Stimulated activated CD8-positive, alpha-beta memory T cell treated with anti-CD3 and anti-CD28 coated beads, Interleukin-15, amount 100 ng/mL, for 4 hours (primary cell): ENCODE measurements at places on chromosomes 5 and 9.

- no peak for DNase-seq
Measured at GRCh38 chr5:74120585-74120984, 494.6 kb downstream of the ARHGEF28 start.

GRCh38 chr5:177435847-177436536 lies 9.5 kb downstream of the GRK6 start:
- no peak for DNase-seq

- DNase-seq: no peak
Measured at GRCh38 chr9:2798423-2798822, 45.5 kb downstream of the PUM3 start.

DNA sequence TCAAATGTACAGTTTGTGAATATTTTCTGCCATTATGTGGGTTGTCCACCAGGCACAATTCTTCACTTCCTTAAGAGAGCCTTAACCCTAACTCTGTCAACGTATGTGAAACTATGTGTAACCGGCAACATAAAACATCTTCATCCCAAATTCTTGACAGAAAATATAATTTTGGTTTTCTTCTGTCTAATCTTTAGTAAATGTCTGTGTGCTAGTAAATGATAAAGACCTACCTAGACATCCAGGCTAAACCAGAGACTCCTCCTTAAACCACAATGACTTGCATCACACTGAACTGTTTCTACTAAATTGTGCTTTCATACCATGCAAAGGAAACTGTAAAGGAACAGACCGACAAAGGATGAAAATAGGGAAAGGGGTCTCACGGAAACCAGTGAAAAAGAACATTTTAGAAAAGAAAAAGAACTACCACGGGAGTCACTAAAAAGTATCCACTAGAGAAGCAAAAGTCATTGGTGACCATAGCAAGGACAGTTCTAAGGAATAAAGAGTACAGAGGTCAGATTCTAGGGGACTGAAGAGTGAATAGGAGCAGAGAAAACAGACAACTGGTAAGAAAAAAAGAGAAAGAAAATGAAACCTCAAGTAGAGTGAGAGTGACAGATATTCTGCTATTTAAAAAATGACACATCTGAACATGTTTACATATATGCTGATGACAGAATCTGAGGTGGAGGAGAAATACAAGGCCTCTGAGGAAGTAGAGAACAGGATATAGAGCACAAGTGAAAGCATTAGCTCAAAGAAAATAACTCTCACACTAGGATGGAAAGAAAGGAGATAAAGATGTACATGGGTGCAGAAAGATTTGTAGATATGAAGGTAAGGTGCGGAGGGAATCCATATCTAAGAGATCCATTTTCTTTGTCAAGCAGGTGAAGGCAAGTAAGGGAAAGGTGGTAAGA lies 49.4 kb downstream of the FNIP1 start:
- DNase-seq: no peak

- DNase-seq: no peak
Measured at GRCh38 chr5:58244819-58245475, 214.9 kb downstream of the PLK2 start.

- DNase-seq: no peak
Measured at GRCh38 chr9:88197781-88198340, 59.6 kb upstream of the SPATA31C2 start.

DNA sequence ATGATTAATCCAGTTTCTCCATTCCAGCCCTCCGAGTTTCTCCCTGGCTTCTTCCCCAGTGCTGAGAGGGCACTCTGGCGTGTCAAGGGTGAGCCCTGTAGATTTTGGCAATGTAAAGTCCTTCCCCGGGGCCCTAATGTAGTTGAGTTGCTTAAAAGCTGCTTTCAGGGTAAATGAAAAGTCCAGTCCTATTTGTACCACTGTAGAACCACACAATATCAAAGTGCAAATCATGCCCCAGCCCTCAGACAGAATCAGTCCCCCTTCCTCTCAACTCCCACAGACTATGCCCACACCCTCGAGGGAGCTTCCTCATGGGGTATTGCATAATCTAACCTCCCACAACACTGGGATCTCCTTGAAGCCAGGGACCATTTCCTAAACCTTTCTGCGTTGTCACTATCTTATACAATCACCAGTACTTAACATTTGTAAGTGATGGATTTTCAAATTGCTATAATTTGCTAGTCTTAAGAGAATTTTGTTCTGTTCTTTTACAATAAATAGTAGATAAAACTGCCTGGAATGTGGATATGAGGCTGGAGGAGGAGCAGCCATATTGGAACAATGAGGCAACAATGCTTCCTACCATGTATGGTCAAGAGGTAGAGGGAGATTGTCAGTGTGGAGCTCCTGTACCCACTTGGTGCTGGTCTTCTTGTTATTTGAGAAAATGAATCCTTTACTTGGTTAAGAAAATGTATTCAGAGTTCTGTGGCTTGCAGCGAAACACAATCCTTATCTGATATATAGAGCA lies 34.4 kb downstream of the ZNF366 start:
- DNase-seq: no peak

GRCh38 chr5:18544421-18544820 lies 910.2 kb downstream of the TAF11L14 start:
- no peak for DNase-seq

DNA sequence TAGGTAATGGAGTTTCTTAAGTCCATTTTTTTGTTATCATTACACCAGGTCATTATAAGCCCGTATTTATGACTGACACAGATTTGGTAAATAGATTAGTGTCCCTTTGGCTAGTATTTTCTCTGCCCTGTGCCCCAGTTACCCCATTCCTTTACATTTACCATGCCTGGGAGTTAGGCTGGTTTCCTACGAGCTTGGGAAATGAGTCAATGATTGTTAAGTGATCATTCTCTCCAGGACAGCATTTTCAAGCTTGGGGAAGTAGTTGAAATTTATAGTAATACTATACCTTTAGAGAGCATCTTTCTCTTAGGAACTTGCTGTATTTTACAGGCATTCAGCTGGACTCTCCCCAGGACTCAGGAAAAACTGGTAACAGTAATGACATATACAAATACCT lies 573.1 kb downstream of the TLE4 start:
- no peak for DNase-seq

- DNase-seq: no peak
Measured at GRCh38 chr5:95283022-95283615, 1.8 kb downstream of the MCTP1 start.

- no peak for DNase-seq
Measured at GRCh38 chr5:150468206-150468605, 18.7 kb upstream of the RPS14 start.

- no peak for DNase-seq
Measured at GRCh38 chr5:155746367-155747038, 580.5 kb upstream of the SGCD start.

GRCh38 chr9:116209414-116210116 lies 56.0 kb downstream of the PAPPA start:
- DNase-seq: no peak

GRCh38 chr5:111374380-111374779 lies 138.0 kb downstream of the STARD4 start:
- DNase-seq: no peak

- DNase-seq: no peak
Measured at GRCh38 chr5:73748510-73749400, 122.8 kb downstream of the ARHGEF28 start.

DNA sequence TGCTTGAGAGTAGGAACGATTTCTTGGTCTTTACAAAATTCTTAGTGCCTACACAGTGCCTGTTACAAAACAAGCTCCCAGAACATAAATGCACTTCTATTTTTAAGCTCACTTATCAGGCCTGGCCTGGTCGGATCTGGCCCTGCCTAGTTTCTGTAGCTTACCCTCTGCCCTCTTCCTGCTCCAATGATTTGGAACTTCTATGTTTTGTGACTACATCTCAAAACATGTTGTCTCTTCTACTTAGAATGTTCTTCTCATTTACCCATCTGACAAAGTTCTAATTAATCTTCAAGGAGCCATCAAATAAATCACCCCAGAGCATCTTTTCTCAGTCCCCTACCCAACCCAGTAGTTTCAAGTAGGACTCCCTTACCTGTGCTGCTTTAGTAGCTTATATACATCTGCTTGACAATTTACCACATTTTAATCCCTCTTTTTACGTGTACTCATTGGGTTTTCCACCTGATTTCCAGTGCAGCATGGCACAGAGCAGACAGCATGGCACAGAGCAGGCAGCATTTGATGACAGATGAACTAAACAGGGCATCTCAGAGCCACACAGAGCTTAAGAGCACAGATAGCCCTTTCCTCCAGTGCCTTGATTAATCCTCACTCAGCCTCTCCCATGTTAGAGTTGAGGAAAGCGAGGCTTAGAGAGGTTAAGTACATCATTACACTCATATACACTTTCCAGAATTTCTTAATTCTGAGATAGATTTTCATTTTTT lies 171.9 kb downstream of the MAPKAP1 start:
- no peak for DNase-seq
